Activated T-cell treated with anti-CD3 and anti-CD28 coated beads, Interleukin-2, amount 50 U/mL, for 24 hours (primary cell): ENCODE measurements at places on chromosomes 5 and 9.
A peak's percentile ranks its signal among the peaks of the same experiment; 100 is the strongest.

DNA sequence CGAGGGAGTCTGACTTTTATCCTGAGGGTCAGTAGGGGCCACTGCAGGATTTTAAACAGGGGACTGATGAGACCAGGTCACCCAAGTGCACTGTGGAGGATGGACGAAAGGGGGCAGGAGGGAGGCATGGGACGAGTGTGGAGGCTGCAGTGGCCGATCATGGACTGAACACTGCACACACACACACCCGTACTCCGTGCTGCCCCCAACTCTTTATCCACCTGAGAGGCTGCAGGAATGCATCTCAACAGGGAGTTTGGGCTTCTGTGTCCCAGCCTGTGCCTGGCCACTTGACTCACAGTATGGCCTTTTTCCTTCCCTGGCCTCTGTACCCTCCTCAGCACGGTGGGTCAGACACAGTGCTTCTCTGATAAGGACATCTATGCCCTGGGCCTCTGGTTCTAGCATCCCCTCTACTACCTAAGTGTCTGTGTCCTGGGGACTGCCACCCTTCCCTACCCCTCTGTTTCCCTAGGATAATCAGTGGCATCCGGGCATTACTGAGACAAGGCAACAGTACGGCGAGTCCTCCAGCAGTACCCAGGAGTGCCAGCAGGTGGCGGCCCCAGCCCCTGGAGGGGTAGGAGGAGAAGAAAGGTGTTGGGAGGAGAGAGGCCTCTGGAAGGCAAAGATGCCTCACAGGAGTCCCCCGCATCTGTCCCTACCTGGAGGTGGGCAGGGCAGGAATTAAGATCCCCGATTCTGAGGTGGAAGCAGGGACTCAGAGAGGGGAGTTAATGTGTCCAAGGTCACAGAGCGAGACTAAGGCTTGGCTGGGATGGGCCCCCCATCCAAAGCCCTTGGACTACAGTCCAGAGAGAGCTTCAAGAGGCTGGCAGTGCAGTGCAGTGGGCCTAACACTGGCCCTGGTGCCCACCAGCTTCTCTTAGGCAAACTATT, 5.1 kb upstream of the CDX1 start:
- peak; percentile 87 for DNase-seq

- peak; percentile 49 for DNase-seq
Observed at GRCh38 chr5:55868846-55869245, 17.7 kb downstream of the IL31RA start.

- DNase-seq, result no peak
Observed at GRCh38 chr5:417301-418161, 25.4 kb upstream of the EXOC3 start.

DNA sequence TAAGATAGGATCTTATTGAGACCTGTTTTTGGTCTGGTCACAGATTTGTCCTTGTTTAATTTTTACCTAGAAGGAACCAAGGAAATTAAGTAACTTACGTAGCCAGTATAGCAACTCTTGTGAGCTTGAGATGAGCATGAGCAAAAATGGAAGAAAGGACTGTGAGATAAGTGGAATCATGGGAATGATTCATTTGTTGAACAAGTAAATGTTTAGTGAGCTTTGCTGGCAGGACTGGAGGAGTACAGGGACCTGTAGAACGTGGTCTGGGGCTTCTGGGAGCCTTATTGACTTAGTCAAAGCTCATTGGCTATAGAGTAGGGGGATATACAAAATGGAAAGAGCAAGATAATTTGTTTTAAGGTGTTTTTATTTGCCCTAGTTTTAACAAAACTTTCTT, 3.0 kb downstream of the RAD23B start:
- no peak for DNase-seq

- DNase-seq, result no peak
Observed at GRCh38 chr5:2006971-2007291, 124.2 kb upstream of the IRX4 start.

DNA sequence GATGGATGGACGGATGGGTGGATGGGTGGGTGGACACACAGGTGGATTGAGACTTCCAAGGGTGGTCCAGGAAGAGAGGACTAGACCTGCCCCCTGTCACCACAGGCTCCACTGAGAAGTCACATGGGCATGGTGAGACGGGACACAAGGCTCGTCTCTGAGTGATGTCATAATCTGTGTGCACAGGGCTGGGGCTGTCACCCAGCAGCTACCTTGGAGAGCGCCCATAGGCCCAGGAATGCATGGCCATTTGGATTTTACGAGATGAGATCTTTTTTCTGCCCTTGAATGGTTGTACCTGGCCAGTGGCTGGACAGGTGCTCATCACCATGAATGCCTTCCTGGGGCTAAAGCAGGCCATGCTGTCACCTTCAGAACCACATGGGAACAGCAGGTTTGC, 3.1 kb downstream of the OLFM1 start:
- no peak for DNase-seq

GRCh38 chr9:93230601-93231000, 46.7 kb downstream of the WNK2 start:
- no peak for DNase-seq

DNA sequence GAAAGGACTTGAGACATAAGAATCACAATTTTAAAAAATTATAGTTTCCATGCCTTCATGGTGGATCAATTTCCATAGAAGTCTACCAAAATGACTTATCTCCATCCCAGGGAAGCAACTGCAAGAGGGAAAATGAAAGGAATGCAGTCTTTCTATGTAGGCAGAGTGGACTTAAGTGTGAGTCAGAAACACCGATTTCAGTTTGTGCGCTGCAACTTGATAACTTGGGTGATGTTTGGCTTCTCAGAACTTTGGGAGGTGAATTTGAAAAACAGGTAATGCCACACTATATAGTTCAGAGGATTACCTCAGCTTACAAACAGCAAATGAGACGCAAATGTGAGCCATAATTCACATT, 708 bp upstream of the CSNK1G3 start:
- DNase-seq, result no peak

GRCh38 chr5:111643499-111643898, 113.5 kb downstream of the NREP start:
- no peak for DNase-seq

- no peak for DNase-seq
Observed at GRCh38 chr5:76450054-76450453, 47.0 kb downstream of the IQGAP2 start.

- DNase-seq, result no peak
Observed at GRCh38 chr5:136028090-136028489, 698 bp upstream of the TGFBI start.

DNA sequence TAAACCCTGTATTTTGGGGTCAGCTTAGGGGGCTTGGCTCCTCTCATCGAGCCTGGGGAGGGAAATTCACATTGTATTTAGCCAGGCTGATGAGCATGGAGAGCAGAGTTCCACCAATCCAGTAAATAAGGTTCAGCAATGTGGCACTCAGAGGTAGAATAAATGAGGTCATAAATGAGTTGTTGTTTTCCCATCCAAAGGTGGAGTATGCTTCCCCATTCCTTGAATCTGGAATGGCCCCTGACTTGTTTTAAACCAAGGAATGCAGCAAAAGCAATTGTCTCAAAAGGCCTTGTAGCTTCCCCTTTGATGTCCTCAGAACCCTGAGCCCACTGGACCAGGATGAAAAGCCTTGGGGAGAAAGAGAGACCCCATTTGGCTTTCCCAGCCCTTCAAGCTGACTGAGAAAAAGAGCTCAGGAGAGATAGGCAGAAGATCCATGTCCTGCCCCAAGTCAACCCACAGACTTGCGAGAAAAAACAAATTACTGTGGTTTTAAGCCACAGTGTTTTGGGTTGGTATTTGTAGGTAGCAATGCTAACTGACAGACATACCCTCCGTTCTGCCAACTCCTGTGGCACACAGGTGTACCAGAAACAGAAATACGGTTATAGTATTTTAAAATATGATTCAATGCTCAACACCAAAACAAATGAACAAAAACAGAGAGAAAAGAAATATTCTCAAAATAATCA, 566.0 kb upstream of the DMAC1 start:
- DNase-seq, result no peak

DNA sequence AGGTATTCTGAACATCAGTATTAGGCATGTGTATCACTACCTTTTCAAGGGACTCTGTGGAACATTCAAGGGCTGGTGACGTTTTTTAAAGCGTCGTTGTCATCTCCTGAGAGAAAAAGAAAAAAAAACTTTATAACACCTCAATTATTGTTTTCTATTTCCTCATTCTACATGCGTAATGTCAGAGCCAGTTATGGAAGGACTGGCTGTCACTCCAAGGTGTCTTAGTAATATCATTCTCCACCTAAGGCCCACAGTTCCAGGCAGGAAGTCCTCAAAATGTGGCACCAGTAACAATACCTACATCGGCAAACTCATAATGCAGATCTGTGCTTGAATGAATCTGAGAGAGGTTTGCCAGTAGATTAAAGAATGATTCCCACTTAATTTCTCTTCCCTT, 210.2 kb downstream of the SAXO1 start:
- DNase-seq, result no peak

DNA sequence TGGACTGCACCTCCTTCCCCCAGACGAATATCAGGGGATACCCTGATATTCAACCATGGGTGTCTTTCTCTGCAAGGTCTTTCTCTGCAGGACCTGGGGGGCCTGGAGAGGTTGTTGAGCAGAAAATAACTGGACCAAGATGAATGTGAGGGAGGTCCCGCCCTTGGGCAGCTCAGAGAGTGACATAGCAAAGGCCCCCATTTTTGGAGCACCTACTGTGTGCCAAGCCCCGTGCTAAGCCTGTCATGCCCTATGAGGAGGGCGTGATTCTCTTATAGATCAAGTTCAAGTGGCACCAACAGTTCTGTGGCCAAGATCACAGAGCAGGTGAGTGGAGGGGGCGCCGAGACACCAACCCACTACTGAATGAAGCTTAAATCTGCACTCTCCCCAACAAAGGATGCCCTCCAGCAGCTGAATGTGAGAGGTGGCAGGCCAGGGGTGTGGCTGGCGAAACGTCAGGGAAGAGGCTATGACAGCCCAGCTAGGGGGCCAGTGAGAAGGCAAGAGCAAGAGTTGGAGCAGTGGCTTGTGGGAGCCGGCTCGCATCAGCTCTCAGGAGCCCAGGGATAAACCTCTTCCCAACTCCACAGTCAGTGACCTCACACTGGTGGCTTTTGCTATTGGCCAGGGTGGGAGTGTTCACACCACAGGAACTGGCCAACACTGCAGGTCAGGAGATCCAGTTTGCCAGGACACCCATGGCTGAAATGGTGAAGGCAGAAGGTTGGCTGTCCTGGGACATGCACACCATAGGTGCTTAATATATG, 5.3 kb downstream of the SARDH start:
- no peak for DNase-seq

DNA sequence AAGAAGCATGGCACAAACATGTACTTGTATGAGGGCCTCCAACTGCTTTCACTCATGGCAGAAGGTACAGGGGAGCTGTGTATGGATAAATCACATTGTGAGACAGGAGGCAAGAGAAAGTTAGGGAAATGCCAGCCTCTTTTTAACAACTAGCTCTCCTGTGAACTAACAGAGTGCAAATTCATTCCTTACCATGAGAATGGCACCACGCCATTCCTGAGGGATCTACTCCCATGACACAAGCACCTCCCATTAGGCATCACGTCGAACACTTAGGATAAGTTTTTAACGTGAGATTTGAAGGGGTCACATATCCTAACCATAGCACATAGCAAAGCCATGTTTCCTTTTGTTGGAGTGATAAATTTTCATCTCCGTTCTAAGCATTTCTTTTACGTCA, 747.2 kb upstream of the CHD1 start:
- no peak for DNase-seq

GRCh38 chr9:127130661-127131538, 8.5 kb upstream of the ANGPTL2 start:
- no peak for DNase-seq

DNA sequence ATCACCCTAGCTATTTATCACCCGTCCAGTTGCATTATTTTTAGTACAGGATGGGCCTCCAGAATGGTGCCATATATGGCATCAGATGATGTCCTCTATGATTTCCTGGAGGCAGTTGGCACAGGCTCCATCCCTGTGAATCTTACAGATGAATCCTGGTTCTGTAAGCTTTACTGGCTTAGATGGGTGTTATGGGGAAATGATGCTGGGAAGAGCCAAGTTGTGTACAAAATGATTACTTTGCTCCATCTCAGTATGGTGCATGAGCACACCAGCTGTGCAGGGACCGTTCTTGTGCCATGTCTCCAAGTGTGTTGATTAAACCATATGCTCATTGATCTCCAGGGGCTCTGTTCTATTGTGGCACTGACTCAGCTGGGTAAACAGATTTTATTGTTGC, 755.7 kb downstream of the TLR4 start:
- no peak for DNase-seq

DNA sequence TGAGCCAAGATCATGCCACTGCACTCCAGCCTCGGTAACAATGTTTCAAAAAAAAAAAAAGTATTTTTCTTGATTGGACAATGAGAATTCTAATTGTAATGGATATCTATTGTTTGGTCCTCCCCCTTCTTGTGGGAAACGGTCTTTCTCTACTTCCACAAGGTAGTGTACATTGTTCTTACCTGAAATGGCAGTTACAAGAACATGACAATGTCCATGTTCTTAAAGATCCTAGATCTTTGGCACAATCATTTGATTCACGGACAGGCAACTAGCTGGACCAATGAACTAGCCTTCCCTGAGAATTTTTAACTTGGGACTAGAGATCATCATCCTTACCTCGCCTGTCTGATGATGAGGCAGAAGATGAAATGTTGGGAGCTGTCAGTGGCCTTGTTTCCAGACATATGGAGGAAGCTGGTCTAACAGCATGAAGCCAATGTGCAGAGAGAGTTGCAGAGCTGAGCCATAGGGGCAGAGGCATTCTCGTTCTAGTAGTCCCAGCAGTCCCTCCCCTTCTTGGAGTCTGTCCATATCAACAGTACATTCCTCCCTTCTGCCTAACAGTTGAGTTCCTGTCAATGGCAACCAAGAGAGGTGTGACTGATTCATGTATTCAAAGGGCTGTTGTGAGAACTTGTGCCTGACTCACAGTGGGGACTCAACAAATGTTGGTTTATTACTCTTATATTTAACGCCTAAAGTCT, 2.1 kb upstream of the MARCHF6 start:
- DNase-seq, result no peak

GRCh38 chr5:126277762-126278161, 145.4 kb upstream of the GRAMD2B start:
- no peak for DNase-seq

GRCh38 chr5:177035976-177036375, 13.5 kb downstream of the ZNF346 start:
- no peak for DNase-seq

GRCh38 chr9:79129865-79130480, 441.8 kb upstream of the TLE4 start:
- peak; percentile 32 for DNase-seq

DNA sequence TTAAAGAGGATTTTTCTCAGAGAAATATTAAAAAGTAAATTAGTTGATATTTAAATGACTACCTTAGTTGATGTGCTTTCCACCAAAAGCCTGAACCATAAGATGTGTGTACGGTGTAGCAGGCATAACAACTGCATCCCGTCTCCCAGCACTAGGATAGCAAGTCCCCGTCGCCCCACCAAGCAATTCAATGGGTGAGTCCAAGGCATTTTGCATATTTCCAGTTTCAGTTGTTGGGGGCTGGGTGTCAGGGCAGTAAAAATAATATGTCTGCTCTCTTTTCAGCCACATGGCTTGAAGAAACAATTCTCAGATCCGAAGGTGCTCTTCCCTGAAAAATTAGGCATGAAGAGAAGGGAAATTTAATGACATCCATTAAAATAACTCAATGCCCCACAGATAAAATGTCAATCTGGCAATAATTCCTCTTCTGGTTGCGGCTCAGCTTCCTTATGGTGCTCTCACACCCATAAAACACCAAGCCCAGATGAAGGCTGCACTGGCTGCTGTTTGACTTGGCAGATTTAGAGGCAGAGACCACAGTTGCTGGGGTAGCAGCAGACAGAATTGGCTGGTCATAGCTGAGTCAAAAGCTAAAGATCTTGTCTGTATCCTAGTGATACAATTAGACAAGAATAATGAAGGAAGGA, 124.4 kb upstream of the ADCY2 start:
- DNase-seq, result no peak
